ENCODE measurements at places on chromosomes 2 and 18.

- no peak for DNase-seq
Measured at GRCh38 chr2:217709478-217710210, 293.2 kb downstream of the TNS1 start.

GRCh38 chr18:38483326-38483725 is 917.7 kb upstream of the CELF4 start:
- no peak for DNase-seq

DNA sequence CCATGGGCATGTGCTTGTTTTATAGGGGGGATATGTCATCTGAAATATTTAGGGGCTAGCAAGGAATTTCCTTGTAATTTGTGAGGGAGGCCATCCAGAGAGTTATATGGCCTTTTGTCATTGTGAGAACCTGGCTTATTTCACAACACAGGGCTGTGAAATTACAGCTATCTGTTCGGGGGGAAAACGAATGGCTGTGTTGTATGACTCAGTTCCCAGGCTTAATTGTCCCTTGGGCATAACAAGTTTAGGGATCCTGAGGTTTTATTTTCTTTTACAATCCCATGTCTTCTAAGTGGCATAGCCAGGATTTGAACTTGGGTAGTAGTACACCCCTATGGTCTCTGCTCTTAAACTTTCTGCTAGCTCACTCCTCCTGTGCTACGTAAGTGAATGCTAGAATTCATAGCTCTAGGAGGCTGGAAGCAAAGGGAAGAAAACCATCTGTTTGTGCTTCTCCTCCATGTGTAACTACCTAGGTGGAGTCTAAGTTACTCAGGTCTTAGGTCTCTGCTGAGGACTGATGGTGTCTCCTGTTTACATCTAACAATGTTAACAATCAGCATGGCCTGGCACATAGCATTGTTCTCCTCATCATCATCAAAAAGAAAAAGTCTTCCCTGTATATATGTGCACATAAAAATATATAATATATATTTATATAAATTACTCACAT is 53.8 kb downstream of the SKA1 start:
- no peak for DNase-seq

- DNase-seq = no peak
Measured at GRCh38 chr2:139045524-139045923, 265.3 kb upstream of the NXPH2 start.

GRCh38 chr2:61044636-61045035 is 21.0 kb upstream of the SANBR start:
- no peak for DNase-seq

GRCh38 chr2:235366807-235367206 is 127.0 kb upstream of the AGAP1 start:
- no peak for DNase-seq

GRCh38 chr18:53764086-53764485 is 460.4 kb downstream of the MBD2 start:
- no peak for DNase-seq

DNA sequence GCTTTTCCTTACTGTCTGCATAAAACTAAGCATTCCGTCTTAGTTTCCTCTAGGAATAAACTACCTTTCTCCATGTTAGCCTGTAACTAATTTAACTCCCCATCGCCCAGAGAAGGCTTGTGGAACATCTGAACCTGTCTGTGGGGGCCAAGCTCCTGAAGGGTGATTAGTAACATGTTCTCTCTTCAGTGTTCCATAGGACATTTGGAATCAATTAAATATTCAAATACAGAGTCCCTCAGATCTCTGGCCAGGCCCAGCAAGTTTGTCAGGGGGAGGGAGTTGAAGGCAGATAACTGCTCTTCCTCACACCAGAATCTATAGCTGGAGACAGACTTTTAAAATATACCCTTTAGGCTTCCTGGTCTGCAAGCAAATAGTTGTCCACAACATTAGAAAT is 8.8 kb downstream of the RDH14 start:
- DNase-seq = no peak

DNA sequence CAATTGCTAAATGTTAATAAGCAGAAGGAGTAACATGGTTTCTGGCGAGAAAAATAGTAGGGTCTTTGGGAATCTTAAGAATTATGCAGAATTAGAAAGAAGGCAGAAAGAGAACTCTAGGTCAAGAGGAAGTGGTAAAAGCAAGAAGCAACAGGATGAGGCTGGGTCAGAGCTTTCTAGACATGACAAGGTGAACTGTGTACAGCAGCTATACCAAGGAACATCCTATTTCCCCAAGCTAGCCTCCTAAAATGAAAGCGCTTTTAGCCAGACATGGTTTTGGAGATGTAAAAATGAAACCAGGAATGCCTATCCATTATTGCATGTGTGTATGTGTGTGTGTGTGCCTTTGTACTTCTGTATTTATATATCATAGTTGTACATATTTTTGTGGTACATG is 42.3 kb upstream of the STAT1 start:
- no peak for DNase-seq

GRCh38 chr2:170928036-170928823 is 823 bp upstream of the GORASP2 start:
- DNase-seq = no peak

- DNase-seq = no peak
Measured at GRCh38 chr2:197128126-197128525, 182.5 kb downstream of the ANKRD44 start.

GRCh38 chr18:48861181-48861708 is 89.5 kb downstream of the SMAD7 start:
- DNase-seq = no peak

GRCh38 chr18:76459687-76460350 is 35.2 kb downstream of the ZNF516 start:
- DNase-seq = no peak

- no peak for DNase-seq
Measured at GRCh38 chr2:26809211-26809610, 23.4 kb downstream of the CENPA start.

- no peak for DNase-seq
Measured at GRCh38 chr2:150335596-150335995, 151.9 kb downstream of the RND3 start.

Data from activated CD4-positive, alpha-beta T cell treated with anti-CD3 and anti-CD28 coated beads, Interleukin-2, amount 50 U/mL, for 24 hours (primary cell).